ENCODE measurements at places on chromosomes 7 and 10.

DNA sequence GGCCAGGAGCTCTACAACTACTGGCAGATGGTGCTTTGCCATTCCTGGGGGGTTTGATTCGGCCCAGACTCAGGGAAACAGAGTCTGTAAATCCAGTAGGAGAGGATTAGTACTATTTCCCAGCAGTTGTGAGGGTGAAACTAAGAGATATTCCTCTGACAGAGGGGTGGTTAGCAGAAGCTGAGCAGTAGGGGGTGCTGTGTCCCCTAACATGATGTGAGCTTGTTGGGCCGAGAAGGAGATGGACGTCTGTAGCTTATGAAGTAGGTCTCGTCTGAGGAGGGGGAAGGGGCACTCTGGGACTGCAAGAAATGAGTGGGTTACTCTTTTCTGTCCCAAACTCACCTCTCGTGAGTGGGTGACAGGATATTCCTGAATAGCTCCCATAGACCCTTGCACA is 179.2 kb upstream of the MBL2 start:
- DNase-seq: peak; percentile 23

GRCh38 chr7:139752604-139753003 is 25.2 kb downstream of the HIPK2 start:
- DNase-seq: no peak

DNA sequence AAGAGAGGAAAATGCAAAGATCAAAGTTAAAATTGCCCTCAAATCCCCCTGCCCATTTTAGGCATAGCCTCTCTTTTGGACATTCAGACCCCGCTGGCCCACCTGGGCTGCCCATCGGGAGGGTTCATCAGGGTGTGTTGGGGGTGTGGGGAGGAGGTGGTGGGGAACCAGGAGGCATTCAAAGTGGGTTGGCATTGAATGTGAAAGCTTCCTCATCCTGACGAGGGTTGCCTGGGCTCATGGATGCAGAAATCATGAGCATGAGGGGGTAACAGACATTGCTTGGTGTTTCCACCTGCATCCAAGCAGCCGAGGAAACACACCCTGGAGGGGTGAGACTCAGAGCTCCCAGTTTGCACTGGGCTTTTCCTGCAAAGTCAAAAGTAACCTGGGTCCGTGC is 20.6 kb downstream of the BTBD16 start:
- DNase-seq: no peak

GRCh38 chr10:126052171-126052570 is 155.8 kb downstream of the FANK1 start:
- DNase-seq: no peak

GRCh38 chr10:44416021-44416771 is 31.3 kb upstream of the CXCL12 start:
- no peak for DNase-seq

- peak; percentile 33 for DNase-seq
Measured at GRCh38 chr10:9219860-9220259, 1165.4 kb downstream of the GATA3 start.

Data from G401 (cell line).